ENCODE measurements at places on chromosomes 4 and X.

DNA sequence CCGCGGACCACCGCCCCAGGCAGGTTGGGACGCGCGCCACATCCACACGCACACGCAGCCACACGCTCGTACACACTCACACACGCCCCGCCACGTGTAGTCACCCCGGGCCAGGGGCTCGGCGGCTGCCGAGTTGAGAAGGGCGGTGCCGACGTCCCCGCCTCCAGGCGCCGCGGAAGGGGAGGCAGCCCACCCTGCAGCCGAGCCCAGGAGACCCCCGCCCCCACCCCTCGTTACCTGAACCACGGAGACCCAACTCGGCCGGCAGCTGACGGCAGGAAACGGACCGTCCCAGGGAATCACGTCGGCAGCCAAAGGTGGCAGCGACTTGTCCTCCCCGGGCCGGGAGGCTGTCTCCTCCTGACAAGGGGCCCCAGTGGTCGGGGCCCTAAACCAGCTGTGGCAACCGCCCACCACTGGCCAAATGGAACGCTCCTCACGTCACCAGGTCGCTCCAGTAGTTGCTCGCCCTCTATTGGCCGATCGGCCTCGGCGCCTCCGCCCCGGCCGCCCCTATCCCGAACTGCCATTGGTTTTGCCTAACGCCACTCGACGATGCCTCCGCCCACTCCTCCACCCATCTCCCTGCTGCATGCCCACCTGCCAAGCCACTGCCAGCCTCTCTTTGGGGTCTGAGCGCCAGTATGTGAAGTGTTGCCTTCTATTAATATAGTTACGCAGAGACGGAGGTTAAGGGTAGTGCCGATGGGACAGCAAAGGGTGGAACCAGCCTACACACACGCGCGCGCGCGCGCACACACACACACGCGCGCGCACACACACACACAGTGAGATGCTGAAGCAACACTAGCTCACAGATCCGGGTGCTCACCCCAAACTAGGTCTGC is at the start of gene ZDHHC9:
Gene ZDHHC9, minus strand, starts transcription at position 428 of the 848 bp plus-strand sequence. CDS start 1,941 bp downstream, outside the sequence.
- DNase-seq = peak; percentile 81

- DNase-seq = no peak
These were observed 1.3 kb upstream of the MAMLD1 start for GRCh38 chrX:150361777-150362351.

DNA sequence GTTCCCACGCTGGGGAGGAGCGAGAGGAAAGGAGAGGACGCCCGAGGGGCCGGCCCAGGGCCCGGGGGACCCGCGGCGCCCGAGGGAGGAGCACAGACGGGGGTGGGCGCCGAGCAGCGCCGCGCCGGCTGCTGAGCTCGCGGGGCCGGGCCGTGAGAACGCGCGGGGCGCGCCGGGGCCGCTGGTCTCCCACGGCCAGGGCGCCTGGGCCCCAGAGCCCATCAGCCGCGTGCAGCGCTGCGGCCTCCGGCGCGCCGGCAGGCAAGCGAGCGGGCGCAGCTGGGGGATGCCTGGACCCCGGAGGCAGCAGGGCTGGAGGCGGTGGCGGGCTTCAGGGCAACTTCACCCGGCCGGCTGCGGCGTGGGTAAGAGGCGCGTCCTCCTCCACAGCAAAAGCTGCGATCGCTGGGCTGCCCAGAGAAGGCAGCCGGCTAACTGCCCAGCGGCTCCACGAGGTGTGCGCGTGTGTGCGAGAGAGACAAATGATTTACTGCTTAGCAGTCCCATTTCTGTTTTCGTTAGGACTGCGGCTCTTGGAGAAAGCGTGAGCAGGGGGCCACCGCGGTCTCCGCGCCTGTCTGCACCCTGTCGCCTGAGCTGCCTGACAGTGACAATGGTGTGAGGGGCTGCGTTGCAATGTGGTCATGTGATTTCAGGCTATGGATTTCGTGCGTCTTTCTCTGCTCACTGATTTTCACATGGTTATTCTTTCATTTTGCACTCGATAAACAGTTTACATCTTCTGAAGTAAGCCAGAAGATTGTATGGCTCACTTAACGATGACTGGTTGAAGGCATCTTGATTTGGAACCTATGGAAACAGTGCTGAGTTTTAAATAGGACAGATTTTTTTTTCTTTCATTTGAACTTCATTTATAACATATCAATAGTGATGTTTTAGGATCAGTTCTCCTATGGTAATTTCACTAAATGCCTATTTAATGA is 1.2 kb downstream of the GUCY1A1 start:
- no peak for DNase-seq

- no peak for DNase-seq
These were observed 277.3 kb upstream of the TAPT1 start for GRCh38 chr4:16503421-16504100.

DNA sequence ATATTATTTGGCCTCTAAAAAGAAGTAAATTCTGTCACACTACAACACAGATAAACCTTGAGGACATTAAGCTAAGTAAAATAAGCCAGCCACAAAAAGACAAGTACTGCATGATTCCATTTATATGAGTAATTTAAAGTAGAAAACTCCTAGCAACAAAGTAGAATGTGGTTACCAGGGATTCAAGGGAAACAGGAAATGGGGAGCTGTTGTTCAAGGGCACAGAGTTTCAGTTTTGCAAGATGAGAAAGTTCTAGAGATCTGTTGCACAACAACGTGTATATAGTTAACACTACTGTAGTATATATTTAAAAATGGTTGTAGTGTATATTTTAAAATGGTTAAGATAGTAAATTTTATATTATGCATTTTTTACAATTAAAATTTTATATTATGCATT is 25.4 kb downstream of the SEC31A start:
- no peak for DNase-seq

DNA sequence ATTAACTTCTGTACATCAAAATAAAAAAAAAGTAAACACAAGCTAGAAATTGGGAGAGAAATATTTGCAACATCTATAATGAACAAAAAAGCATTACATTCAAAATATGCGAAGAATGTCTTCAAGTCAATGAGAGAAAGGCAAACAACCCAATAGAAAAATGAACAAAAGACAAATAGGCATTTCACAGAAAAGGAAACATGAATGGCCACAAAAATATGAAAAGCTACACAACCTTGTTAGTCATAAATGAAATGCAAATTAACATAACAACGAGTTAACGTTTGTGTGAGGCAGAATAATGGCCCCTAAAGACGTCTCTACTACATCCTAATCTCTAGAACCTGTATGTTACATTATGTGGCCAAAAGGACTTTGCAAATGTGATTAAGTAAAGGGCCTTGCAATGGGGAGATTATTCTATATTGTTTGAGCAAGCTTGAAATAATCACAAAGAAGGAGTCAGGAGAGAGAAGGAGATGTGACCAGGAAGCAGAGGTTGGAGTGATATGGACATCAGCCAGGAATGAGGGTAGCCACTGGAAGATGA is 86.8 kb downstream of the WDFY3 start:
- DNase-seq = no peak

- no peak for DNase-seq
These were observed 173.0 kb upstream of the PCDH18 start for GRCh38 chr4:137705171-137705783.

DNA sequence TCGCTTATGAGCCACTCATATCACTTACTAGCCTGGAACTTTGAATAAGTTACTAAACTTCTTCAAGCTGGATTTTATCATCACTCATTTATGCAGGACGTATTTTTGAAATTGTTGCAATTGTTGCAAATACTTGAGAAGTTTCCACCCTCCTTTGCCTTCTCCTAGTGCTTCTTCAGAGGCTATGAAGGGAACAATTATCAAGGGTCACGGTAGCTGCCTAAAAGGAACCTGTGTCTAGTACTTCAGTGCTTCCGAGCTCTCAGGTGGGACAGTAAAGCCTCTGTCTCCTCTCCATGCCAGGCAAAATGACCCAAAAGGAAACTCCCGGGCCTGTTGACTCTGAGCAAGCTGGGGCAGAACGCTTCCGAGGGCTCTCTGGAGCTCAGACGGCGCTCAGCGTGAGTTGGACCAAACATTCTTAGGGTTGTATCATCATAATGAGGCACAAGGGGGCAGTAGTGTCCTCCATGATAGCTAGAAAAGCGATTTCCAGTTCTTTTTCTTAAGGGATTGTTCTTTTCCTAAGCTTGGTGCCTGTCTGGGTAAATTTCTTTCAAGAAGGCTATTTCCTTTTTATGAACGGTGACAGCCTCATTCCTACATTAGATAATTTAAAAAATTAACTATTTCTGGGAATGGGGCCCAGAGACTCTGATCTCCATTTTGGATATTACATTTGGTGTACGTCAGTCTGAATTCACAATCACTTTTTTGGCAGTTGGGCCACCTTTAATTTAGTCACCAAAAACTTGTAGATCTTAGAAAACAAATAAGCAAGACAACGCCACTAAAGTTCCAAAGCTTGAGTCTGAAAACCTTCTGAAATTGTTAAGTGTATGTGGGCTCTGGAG is 73.1 kb downstream of the PACRGL start:
- no peak for DNase-seq

- no peak for DNase-seq
These were observed 35.6 kb downstream of the GAB1 start for GRCh38 chr4:143372093-143372915.

GRCh38 chr4:123874063-123874462 is 477.5 kb downstream of the SPRY1 start:
- no peak for DNase-seq

- DNase-seq = no peak
These were observed 12.9 kb upstream of the ADH4 start for GRCh38 chr4:99156992-99157391.

GRCh38 chrX:51456814-51457213 is 39.6 kb downstream of the NUDT11 start:
- no peak for DNase-seq

DNA sequence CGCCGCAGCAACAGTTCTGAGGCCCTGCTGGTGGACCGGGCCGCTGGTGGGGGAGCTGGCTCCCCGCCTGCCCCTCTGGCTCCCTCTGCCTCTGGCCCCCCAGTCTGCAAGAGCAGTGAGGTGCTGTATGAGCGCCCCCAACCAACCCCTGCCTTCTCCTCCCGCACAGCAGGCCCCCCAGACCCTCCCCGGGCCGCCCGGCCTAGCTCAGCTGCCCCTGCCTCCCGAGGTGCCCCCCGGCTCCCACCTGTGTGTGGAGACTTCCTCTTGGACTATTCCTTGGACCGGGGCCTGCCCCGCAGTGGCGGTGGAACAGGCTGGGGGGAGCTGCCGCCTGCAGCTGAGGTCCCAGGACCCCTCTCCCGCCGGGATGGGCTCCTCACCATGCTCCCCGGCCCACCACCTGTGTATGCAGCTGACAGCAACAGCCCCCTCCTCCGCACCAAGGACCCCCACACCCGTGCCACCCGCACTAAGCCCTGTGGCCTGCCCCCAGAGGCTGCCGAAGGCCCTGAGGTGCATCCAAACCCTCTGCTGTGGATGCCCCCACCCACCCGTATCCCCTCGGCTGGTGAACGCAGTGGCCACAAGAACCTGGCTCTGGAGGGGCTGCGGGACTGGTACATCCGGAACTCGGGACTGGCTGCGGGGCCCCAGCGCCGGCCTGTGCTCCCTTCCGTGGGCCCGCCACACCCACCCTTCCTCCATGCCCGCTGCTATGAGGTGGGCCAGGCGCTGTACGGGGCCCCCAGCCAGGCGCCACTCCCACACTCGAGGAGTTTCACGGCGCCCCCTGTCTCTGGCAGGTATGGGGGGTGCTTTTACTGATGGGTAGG is 6.3 kb downstream of the PRAF2 start:
- no peak for DNase-seq

GRCh38 chr4:40992472-40993295 is 221.7 kb downstream of the APBB2 start:
- DNase-seq = no peak

- no peak for DNase-seq
These were observed 131.2 kb upstream of the GPC4 start for GRCh38 chrX:133546441-133546840.

GRCh38 chr4:168847771-168848502 is 162.1 kb downstream of the CBR4 start:
- DNase-seq = no peak

DNA sequence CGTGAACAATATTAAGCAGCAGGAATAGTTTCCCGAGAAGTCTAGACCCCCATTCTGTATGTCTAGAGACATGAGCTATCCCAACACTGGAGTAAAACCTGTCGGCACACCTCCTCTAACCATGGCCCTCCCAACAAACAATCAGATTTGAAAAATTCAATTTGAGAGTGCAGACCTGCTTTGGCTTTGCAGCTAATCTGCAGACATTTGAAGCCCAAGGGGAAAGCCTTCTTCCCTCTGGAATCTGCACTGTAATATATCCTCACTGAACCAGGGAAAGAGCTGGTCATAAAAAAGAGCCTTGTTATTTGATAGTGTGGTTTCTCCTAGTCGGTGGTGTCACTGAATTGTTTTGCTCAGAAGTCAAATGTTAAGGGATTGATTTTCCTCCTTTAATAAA is 44.6 kb upstream of the KLHL34 start:
- DNase-seq = no peak

- no peak for DNase-seq
These were observed 232.1 kb downstream of the CPE start for GRCh38 chr4:165610679-165611437.

DNA sequence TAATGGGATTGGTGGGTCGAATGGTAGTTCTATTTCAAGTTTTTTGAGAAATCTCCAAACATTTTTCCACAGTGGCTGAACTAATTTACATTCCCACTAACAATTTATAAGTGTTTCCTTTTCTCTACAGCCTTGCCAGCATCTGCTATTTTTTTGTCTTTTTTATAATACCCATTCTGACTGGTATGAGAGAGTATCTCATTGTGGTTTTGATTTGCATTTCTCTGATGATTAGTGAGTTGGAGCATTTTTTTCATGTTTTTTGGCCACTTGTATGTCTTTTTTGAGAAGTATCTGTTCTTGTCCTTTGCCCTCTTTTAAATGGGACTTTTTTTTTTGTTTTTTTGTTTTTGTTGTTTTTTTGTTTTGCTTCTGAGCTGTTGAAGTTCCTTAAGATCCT is 200.0 kb upstream of the GK2 start:
- no peak for DNase-seq

DNA sequence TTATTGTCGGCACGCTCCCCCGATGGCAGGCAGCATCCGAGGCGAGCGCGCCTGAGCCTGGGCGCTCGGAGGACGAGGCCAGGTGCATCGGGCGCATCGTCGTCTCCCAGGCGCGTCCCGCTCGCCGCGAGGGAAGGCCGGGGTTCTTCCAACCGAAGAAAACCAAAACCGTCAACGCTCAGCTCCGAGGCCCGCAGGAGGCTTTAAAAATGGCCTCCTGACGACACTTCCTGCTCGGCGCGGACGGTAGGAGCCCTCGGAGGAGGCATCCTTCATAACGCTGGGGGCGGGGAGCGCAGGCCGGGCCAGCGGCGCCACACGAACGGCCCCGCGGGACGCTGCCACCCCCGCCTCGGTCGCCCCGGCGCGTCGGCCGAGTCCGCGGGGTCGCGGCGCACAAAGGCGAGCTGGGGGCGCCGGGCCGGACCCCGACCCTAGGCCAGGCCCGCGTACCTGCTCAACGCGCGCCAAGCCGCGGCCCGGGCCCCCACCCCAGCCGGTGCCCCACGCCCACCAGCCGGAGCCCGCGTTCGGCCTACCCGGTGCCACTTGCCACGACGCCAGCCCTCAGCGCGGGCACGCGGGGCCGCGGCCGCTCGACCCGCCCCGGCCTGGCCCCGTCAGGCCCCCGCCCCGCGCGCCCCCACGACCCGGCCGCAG is 501 bp downstream of the ZNF518B start:
- DNase-seq = peak; percentile 49

- no peak for DNase-seq
These were observed at the start of gene POU3F4 for GRCh38 chrX:83508006-83508405. TSS of gene POU3F4 (plus strand) at chrX:83508290. CDS start at chrX:83508325, 35 bp downstream.

Data from CD8-positive, alpha-beta memory T cell (primary cell).